ENCODE measurements at places on chromosomes 16 and 17.

DNA sequence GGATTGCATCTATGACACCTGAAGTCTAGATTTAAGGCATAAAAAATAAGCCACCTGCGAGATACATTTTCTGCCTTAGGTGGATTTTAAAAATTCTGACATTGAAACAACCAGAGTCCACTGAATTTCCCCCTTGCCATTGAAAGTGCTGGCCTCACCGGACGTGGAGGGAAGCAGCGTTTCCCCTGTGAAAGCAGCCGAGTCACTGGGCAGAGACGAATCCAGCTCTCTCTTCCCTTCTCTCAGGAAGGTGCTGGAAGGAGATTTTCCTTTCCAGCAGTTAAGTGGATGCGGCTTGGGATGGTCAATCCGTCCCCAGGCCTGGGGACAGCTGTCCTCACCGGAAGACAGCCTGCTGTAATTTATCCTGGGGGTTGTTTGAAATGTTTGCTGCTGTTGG is 270.9 kb upstream of the FOXF1 start:
- DNase-seq = no peak

DNA sequence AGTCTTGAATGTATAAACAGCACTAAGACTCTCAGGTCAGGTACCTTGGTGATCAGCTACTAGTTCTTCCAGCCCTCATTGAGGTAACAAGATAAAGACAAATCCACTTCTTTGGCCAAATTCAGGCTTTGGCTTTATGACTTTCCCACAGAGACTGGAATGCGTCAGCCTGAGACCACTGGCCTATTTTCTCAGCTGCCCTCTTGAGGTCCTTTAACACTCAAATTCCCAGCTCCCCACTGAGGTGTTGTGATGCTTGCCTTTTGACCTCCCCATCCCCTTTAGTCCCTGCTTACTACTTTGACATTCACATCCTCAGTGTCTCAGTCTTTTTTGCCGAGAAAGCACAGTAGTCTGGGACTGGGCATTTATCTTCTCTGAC is 10.6 kb downstream of the TNFAIP1 start:
- DNase-seq = no peak

GRCh38 chr16:77928096-77928495 is 94.3 kb upstream of the CLEC3A start:
- no peak for DNase-seq

DNA sequence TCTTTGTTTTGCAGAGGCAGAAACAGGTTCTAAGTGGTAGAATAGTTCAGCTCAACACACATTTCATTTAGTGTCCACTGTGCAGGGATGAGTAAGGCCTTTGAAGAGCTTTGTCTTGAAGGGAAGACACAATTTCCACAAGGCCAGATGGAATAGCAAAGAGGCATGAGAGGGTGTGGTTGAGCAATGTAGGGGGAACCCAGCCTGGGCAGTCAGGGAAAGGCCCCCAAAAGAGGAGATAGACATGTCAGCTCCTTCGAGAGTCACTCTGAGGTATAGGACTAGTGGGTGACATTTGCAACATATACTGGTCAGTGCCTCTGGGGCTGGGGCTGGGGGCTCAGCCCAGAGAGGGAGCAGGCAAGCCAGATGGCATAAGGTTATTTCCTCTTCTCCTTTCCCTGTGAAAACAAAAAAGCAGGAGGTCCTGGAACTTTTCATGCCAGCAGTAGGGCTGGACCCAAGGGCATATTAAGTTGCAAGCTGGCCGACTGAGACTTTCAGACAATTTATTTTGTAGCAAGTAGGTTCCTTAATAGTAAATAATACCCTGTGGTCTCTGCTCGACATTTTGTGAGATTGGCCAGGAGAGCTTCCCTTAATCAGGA is 7.1 kb downstream of the ALKBH5 start:
- DNase-seq = no peak

DNA sequence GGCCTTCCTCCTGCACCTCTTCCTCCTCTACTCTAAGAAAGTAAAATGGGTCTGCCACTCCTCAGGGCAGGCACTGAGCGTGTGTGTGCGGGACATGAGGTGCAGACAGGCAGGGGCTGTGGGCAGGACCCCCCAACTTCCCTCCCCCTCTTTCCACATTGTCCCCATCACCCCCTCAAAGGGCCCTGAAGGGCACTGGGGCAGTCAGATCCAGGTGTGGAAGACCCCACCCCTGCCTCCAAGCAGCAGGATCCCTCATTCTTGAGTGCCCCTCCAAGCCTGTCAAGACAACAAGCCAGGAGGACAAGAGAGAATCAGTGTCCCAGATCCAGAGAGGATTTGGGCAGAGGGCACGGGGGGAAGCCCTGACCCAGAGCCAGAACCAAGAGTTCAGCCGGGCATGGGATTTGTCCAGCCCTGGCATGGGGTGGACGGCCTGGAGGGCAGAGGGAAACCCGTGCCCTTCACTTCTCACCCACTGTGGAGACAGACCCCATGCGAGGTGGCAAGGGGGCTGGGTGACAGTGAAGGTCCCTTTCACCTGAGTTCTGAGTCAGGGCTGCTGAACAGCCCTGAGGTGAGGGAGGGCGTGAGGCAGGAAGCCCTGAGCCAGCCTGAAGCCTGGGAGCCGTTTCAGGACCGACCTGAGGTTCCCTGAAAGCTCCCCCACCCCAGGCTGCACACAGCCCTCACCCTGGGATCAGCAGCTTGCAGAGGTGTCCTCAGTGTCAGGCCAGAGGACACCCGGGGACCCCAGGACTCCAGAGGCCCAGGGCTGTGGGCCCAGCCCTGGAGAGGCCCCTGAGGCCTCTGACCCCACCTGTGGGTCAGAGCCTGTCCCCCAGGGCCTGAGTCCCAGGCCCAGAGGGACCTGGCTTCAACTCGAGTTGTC is 45.8 kb downstream of the USP22 start:
- DNase-seq = no peak

DNA sequence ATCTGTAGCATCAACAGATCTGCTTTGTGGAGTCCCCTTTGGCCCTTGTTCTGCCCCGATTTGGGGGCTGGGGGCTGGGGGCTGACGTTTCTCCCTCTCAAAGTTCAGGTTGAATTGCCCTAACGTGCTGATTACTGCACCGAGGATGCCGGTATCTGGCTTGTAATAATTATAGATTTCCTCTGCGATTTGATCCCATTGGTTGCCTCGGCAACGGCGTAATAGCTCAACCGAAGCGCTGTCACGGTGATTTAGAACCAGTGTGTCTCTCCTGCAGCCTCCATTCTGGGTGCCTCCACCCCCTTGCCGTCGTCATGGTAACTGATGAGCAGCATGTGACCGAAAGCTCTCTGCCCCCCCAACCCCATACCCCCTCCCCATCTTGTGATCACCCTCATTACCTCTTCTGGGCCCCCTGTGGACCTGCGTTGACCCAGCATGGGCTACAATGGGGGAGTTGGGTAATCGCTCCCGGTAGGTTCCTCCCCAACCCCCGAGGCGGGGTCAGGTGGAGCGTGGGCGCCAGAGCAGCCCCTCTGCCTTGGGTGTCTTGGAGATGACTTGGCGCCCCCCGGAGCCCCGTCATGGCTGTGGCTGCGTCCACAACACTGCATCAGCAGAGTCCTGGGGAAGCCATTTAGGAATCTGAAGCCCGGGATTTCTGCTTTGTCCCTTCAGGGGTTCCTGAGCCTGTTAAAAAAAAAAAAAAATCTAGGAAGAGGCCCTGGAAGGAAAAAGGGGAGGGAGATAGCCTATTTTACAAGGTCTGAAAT is 38.4 kb downstream of the ABAT start:
- no peak for DNase-seq

DNA sequence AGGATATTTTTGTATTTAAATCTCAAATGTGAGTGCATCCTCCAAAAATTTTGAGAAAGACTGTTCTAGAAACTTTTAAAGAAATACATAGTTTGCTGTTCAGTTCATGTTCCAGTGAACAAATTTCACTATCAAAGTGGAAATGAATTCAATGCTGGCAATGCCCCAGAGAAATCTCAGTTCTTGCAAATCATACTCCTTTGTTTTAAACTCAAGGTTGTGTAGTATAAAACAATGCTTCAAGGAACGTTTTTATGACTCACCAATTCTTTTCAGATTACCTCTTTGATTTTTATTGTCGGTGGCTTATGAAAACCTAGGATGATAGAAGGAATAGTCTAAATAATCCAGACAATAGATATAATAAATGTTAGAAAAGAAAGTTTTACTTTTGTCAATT is 17.6 kb downstream of the LPCAT2 start:
- DNase-seq = no peak

Data from activated naive CD8-positive, alpha-beta T cell treated with anti-CD3 and anti-CD28 coated beads, Interleukin-2, amount 50 U/mL, for 16 hours (primary cell).